ENCODE measurements at places on chromosomes 3 and 15.
A peak's percentile ranks its signal among the peaks of the same experiment; 100 is the strongest.

DNA sequence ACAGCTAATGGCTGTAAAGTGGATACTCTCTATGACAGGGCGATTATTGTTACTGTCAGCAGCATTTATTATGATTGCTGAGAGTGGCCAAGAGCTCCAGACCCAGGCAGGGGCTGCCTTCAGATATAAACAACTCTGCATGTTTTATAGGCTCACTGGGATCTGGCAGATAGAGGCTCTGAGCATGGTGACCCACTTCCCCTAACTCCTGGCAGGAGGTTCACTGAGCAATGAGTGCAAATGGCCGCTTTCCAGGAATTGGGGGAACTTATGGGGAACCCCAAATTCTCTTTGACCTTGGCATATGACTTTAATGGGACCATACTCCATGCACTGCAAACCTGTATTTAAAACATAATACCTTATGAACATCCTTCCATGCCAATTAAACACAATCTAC is 59.0 kb downstream of the SCN5A start:
- no peak for DNase-seq

GRCh38 chr3:148229107-148229506 is 468.6 kb upstream of the AGTR1 start:
- no peak for DNase-seq

- DNase-seq = no peak
These were observed 66.7 kb downstream of the BBX start for GRCh38 chr3:107589454-107589853.

- no peak for DNase-seq
These were observed 274.0 kb downstream of the BBX start for GRCh38 chr3:107796791-107797190.

DNA sequence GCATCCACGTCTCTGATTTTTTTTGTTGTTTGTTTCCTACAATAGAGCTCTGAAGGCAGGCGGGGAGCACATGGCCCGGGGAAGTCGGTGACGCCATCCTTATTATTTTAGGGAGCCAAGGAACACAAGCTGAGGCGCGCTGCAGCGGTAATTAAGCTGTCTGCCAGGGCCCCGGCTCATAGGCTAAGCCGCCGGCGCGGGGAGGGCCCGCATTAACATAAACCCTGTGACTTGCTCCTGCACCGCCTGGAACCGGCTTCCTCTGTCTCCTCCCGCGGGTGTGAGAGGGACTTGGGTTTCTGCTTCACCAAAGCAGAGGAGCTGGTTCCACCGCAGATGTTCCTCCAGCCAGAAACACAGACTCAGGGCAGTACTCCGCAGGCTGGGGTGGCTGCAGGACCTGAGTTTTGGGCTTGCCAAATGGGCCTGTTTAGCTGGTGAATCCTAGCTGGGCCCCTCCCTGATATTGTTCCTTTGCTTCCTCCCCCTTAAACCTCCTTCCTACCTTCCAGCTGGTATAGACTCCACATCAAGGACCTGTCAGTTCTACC is 25.3 kb downstream of the ANP32A start:
- DNase-seq = peak; percentile 20

DNA sequence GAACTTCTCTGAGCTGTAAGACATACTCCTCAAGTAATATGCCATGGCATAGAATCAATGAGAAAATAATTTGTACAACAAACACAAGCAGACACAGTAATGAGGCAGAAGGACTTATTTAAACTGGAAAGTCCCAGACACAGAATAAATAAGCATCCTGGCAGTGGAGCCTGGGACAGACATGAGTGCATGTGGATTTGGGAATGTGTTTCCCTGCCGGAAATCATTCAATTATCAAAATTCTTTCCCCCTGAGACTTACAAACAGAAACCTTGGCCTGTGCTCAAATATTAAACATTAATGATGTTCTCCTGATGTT is 520.1 kb downstream of the ROBO1 start:
- DNase-seq = no peak

GRCh38 chr3:112411425-112411824 is 78.5 kb downstream of the CD200 start:
- DNase-seq = no peak

GRCh38 chr3:151236736-151237135 is 33.7 kb upstream of the GPR171 start:
- no peak for DNase-seq

DNA sequence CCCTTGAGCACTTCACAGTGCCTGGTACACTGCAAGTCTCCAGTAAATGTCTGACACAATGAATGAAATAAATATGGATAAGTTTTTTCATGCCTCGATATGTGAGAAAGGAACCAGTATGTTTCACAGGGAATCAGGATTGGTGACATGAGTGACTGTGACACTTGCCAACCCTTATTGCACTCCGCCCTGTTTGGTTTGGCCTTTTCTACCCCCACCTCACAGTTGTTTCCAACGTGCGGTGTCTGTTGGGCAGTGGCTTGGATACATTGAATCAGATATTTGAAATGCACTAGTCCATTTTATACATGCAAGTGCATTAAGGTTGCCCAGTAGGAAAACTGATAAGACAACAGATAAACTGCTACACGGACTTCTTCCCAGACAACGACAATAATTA is 2.0 kb downstream of the NPHP3 start:
- DNase-seq = no peak

- no peak for DNase-seq
These were observed 1.1 kb downstream of the MYH15 start for GRCh38 chr3:108509263-108509662.

DNA sequence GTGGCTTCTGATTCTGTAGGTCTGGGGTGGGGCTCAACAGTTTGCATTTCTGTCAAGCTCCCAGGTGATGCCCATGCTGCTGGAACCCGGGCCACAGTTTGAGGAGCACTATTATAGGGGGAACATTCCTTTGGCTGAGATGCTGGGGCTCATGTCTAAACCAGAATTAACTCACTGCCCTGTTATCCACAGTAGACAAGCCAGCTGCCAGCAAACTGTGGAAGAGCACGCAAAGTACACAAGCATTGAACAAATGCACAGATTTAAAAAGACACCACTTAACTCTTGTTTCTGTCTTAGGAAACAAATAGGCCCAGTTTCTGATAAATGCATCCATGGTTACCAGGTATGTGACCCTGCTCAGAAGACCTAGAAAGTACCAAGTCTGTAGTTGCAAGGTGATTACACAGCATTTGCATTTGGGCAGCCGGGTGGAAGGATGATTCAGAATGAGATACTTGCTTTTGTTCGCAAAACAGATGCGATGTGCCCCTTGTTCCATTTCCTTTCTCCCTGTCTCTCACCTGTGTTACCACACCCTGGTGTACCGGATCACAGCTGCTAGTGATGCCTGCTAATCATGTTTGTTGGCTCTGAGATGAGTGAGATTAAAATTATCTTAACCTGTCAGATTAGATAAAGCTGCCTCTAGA is 12.4 kb downstream of the GYG1 start:
- DNase-seq = no peak

GRCh38 chr3:54888162-54888561 is 39.7 kb downstream of the LRTM1 start:
- no peak for DNase-seq

- no peak for DNase-seq
These were observed 155.9 kb downstream of the RBMS3 start for GRCh38 chr3:29436612-29437323.

- no peak for DNase-seq
These were observed 25.0 kb upstream of the UACA start for GRCh38 chr15:70788114-70789049.

DNA sequence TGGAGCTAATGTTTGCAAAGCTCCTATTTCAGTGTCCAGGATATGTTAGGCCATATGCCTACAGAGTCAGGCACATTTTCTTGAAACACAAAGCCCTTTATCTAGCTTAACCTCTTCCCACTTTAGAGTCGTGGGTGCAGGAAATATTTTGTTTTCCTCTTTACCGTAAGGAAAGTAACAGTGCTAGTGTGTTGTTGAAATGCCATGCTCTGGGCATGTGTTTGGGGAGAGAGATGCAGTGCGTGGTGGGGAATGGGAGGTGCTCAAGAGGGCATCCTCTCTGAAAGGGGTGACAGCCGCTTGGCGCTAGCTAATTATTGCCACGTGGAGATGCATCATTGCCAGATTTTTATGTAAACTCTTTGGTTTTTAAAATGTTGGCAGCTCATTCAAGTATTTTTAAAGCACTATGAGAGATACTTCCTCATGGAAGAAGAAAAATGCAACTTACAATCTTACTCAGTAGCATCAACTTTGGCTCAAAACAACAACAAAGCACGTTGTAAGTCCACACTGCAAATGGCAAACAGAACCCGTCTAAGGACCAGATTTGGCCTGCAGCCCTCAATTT is 152.6 kb downstream of the LPP start:
- DNase-seq = no peak

DNA sequence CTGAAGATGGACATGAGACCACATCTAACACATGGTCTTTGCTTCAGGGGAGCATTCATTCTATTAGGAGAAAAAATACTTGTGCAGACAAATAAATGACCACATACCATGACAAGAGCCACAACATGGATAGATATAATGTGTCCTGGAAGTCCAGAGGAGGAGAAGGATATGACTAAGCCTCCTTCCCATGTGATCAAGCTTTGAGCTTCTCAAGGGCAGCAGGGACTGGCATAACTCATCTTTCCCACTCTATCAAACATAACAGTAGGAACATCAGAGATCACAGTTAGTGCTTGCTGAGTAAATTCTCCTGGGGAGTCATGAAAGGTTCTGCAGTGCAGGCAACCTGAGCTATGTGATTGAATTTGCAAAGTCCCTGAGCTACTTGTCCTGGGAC is 86.0 kb upstream of the LPP start:
- DNase-seq = no peak

- no peak for DNase-seq
These were observed 258.9 kb downstream of the UACA start for GRCh38 chr15:70504299-70504951.

DNA sequence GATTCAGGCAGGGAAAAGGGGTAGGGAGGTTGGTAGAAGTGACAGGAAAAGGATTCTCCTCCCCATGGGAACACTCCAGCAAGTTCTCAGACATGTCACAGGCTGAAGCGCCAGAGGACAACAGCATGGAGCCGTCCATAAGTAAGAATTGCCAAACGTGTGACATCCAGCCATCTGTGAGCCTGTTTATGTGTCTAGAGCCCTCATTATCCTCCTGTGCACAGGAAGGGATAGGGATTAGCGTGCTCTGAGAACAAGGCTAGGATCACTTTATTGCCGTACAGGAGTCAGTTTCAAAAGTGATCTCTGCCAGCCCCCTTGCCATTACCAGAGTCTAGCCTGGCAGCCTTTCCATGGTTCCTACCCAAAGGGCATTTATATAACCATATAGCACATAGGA is 549.5 kb downstream of the NTRK3 start:
- no peak for DNase-seq

- DNase-seq = no peak
These were observed 78.8 kb downstream of the EOMES start for GRCh38 chr3:27643355-27643754.

- DNase-seq = no peak
These were observed 538.5 kb upstream of the NECTIN3 start for GRCh38 chr3:110533089-110533488.

DNA sequence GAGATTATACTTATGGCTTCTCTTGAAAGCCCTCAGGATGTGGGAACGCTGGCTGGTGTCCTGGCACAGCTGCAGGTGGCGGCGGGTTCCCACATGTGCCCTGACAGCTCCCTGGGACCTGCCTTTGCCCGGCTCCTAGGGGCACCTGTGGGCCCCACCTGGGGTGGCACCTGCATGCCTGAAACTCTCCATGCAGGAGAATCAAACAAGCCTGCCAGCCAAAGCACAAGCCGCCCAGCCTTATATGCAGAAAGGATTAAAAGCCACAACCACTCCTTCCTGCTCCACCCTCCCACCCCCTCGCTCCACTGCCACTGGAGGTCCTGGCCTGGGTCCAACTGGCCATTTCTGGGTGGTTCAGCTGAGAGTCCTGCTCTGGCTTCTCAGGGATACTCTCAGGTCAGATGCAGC is 18.1 kb downstream of the TRPM1 start:
- no peak for DNase-seq
